Stimulated activated CD8-positive, alpha-beta memory T cell treated with anti-CD3 and anti-CD28 coated beads, Interleukin-15, amount 100 ng/mL, for 48 hours (primary cell): ENCODE measurements at places on chromosomes 11 and 22.

DNA sequence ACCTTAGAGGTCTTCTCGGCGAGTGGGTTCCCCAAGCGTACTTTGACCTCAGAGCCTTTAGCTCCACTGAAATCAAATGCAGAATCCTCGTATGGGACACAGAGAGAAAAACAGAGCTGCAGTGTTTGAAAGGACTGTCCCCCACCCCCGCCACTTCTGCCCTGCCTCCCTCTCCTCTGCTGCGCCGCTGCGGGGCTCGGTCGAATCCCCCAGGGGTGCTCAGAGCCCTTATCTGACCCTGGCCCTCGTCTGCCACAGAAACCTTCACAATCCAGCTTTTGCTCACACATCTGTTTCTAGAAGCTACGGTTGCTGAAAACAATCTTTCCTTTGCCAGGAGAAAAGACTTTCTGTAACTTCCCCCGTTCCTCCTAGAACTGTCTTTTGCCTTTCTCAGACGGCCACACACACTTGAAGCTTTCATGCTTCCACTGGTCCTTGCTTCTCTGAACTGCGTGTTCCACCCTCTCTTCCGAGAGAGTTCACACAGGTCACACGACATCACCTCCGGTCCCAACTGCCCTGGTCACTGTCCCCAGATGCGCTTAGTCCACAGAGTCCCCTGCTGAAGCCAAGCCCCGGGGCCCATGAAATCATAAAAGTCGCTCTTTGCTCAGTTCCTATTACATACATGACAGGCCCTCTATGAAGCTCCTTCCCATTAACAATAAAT, 3.7 kb downstream of the SMIM35 start:
- no peak for DNase-seq

DNA sequence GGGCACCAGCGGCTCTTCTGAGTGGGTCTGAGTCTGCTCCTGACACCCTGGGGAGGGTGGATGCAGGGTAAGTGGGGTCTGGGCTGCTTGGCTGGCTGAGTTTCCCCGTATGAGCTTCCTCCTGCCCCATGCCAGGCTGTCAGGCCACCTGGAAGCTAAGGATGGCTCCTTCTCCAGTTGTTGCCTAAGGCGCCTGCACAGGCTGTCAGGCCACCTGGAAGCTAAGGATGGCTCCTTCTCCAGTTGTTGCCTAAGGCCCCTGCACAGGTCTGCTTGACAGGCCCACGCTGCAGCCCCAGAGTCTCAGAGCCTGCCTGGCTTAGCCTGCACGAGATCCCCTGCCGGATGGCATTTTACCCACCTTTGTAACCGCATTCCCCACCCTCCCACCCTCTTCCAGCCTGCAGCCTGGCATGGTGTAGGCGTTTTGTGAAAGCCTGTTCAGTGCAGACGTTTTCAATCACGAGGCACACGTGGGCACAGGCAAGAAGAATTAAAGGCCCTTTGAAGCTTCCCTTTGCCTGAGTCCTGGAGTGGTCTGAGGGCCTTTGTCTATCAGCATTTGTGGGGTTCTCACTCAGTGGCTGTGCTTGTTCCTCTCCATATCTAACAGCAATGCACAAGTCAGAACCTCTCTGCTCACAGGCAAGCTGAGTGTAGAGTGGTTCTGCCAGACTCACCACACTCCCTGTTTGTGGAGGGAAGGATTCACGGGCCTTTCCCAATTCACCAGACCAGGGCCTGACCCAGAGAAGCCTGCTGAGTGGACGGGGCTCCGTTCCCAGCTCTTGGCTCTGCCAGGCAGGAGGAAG, 40.2 kb upstream of the B3GAT1 start:
- DNase-seq, result no peak

- DNase-seq, result no peak
These were observed 115.7 kb upstream of the RAG2 start for GRCh38 chr11:36713715-36714114.

GRCh38 chr11:45035413-45035812, 84.7 kb upstream of the TP53I11 start:
- no peak for DNase-seq

DNA sequence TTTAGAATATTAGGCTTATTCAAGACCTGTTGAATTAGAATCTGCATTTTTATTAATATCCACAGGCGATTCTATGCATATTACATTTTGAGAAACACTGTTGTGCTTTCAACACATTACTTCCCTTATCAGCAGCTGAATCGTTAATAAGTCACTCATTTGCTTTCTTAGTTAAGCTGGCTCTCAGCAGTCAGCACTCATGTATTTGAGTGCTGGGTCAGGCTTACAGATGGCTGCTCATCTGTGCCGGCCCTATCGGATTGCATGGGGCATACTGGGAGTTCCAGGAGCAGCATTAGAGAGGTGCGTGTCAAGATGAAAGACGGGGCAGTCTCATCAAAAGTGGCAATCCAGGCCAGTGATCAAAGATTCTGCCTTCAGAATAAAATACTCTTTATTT, 10.8 kb upstream of the OR51L1 start:
- DNase-seq, result no peak

DNA sequence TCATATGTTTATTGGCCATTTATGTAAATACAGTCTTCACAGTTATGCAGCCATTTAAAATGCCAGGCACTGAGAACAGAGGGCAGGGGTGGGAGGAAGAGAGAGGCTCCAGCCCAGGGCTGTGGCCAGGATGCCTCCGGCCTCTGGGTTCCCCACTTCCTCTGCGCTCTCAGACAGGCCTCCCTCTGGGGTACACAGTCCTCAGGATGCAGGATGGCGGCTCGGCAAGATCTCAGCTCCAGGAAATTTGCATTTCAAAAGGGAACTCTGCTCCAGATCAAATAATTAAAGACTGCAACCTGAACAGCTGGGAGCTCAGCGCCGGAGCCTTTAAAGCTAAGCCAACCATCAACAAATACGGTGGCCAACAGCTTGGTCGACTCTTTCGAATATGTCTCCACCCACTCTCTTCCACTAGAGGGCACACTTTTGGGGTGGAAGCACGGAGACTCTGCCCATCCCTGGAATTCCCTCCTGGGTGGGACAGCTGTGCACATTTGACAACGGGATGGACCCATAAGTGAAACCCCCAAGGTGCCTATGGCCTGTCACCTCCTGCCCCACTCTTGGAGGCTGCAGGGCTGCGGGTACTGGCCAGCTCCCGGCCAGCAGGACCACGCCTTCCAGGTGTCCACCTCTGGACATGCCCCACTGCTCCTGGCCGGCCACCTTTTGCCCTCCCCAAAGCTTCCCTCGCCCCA, 1044.7 kb downstream of the BRD1 start:
- no peak for DNase-seq

DNA sequence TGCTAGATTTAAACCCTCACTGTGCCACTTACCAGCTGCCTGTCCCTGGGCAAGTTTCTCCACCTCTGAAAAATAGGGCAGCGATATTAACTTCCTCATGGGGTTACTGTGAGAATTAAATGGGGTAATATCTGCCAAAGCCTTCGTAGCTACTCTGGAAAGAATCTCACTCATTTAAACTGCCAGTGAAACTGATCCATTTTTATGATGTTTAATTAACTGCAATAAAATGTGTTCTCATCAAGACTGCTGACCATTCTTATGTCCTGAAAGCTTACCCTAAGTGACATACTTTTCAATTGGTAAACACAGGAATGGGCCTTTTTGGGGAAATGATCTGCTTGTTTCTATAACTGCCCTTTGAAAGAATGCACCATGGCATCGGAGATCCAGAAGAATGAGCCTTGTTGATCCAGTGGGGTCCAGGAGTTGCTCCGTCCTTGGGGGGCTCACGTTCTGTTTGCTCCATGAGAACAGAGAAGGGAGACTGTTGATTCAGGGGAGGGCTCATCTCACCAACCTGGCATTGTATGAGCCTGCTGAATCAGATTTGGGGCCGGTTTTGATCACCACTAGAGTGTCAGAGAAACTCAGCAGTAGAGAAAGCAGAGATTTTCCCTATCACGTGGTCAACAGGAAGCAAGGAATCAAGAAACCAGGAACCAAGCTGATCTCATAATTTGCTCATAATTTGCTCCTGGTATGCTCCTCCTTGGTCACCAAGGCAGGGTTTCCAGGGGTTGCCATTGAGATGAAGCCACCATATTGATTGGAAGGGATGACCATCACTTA, 7.0 kb upstream of the CCDC86 start:
- DNase-seq, result no peak

DNA sequence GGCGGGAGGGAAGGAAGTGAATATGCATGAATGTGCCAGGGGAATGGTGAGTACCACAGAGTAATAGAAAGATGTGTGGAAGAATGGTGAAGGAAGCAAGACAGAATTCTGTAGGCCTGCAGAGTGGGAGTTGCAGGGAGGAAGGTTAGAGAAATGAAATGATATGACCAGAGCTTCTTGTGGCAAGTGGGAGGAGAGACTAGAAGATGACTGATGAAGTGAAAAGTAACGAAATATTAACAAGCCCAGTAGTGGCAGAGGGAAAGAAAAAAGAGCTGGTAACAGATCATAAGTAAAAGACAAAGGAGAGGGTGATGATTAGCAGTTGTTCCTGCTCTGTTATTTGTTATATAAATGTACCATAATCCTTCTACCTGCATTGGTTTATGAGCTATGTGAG, 1.0 kb upstream of the ALKBH8 start:
- DNase-seq, result no peak

- DNase-seq, result no peak
These were observed 30.7 kb downstream of the ARHGAP1 start for GRCh38 chr11:46669711-46670139.

DNA sequence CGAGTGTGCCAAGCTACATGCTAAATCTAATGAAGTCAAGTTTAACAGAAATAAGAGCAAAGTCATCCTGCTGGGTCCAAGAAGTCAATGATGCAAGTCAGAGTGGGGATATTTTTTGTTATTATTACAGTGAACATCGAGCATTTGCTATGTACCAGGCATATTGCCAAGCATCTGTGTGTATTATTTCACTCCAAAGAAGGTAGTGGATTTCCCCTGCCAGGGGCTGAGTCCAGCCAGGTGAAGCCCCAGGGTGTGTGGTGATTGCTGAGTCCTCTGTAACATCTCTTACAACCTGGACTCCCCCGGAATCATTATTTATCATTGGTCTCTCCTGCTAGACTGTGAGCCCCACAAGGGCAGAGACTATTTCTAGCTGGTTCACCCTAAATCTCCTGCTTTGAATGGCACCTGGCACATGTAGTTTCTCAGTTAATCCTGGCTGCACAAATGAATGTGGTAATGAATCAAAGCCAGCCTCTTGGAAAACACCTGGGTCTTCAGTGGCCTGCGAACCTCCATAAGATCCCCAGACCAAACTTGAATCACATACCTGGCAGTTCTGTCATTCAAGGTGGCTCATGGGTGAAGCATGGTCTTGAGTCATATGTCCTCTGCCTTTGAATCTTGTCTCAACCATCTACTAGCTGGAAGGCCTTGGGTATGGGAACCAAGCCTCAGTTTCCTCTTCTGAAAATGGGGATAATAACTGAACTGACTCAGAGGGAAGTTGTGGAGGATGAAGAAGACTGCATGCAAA, 549.2 kb downstream of the MIAT start:
- DNase-seq, result no peak

- no peak for DNase-seq
These were observed 2.3 kb downstream of the POLR2L start for GRCh38 chr11:839875-840617.

DNA sequence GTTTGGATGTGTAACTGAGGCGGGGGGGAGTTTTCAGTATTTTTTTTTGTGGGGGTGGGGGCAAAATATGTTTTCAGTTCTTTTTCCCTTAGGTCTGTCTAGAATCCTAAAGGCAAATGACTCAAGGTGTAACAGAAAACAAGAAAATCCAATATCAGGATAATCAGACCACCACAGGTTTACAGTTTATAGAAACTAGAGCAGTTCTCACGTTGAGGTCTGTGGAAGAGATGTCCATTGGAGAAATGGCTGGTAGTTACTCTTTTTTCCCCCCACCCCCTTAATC, 2.3 kb downstream of the MALAT1 start:
- DNase-seq, result no peak
